ENCODE measurements at places on chromosomes 3 and 15. TPM values are rescaled to one million over a fixed set of nuclear protein-coding genes. Genes with fewer than 3 reads are reported as not detected.

Gene WDR48
- 91.5 TPM for total RNA-seq

Gene GATM
- 2.0 TPM for total RNA-seq

Gene HACL1
- total RNA-seq, result 37.3 TPM

Gene ZKSCAN7
- 6.5 TPM for total RNA-seq

Gene FETUB
- not detected for total RNA-seq

Gene LRRN1
- 1.6 TPM for total RNA-seq

Gene ARGFX
- not detected for total RNA-seq

Gene C3orf85
- total RNA-seq, result not detected

- H3K27ac ChIP-seq, result no peak overlapping the region
- DNase-seq, result peak; percentile 30
- peaks cover 12% of the 10 kb centered on the region for H3K36me3 ChIP-seq
- H3K4me3 ChIP-seq, result no peak overlapping the region
- no peaks in the 10 kb centered on the region for H3K4me1 ChIP-seq
- no peaks in the 10 kb centered on the region for H3K27me3 ChIP-seq
Measured at GRCh38 chr15:92158426-92158825, 235.3 kb upstream of the ST8SIA2 start.

- H3K36me3 ChIP-seq, result no peaks in the 10 kb centered on the region
- no peak overlapping the region for H3K4me3 ChIP-seq
Measured at GRCh38 chr3:186151077-186151971, 42.4 kb upstream of the ETV5 start.

DNA sequence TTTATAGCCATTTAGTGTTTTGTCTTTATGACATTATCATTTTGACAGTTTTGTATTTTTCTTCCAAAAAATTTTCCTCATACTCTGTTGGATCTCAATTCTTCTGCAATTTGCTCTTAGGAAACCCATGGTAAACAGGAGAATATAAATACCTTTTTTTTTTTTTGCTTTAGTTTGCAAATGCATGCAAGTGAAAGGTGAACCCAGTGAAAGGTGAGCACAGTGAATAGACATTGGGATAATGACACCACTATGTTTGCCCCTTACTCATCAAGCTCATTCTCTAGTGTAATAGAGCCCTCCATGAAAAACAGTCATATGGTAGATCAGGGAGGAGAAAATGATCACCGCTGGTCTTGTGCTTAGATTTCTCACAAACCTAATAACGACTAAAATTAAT, 59.0 kb upstream of the TRPC1 start:
- no peaks in the 10 kb centered on the region for H3K36me3 ChIP-seq
- no peaks in the 10 kb centered on the region for H3K4me1 ChIP-seq
- H3K4me3 ChIP-seq, result no peak overlapping the region
- H3K27ac ChIP-seq, result no peak overlapping the region
- DNase-seq, result no peak

DNA sequence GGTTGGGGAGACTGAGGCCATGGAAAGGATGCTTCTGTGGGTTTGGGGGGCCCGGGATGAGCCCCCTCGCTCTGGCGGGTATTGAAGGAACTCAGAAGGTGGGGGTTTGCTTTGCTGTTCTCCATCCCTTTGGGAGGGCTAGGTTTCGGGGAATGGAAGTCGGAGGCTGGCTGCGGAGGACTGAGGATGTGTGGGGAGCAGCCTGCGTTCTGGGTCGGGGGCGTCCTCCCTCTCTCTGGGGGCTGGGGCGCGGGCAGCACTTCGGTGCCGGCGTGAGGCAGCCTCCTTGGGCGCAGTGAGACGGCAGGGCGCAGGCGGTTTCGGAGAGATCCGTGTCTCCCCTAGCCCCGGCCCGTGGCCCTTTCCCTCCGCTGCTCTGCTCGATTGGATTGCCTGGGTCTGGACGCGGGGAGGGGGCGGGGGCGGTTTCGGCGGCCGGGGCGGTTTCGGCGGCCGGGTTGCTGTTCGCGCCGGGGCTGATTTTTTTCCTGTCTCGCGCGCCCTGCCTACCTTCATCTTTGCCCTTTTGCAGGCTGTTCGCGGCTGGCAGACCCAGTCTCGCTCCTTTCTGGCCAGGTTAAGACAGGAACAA, 1.4 kb downstream of the PTPRG start:
- no peaks in the 10 kb centered on the region for H3K36me3 ChIP-seq
- H3K4me1 ChIP-seq, result peaks cover 8% of the 10 kb centered on the region

DNA sequence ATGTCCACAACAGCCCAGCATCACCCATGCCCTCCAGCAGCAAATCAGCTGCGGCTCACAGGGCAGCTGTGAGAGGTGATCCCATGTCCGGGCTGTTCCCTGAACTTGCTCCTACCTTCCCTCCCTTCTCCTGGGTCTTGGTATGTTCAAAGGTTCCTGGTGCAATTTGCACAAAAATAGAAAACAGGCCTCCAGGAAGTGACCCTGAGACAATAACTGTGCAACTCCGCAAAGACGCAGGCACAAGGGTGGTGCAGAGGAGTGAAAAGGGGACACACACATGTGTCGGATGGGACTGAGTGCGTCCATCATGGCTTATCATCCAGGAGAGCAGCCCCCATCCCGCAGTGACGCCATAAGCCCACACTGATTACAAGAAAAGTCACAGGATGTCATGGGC, 16.3 kb downstream of the PLXND1 start:
- H3K36me3 ChIP-seq, result peaks cover 4% of the 10 kb centered on the region
- H3K27ac ChIP-seq, result no peak overlapping the region
- H3K4me1 ChIP-seq, result peaks cover 61% of the 10 kb centered on the region
- H3K4me3 ChIP-seq, result no peak overlapping the region

GRCh38 chr15:31442699-31443111, 116.1 kb downstream of the KLF13 start:
- no peak overlapping the region for H3K27ac ChIP-seq
- H3K4me1 ChIP-seq, result peaks cover 50% of the 10 kb centered on the region
- H3K4me3 ChIP-seq, result no peak overlapping the region
- H3K27me3 ChIP-seq, result no peaks in the 10 kb centered on the region

GRCh38 chr3:44198284-44199269, 43.1 kb upstream of the TOPAZ1 start:
- no peaks in the 10 kb centered on the region for H3K27me3 ChIP-seq
- no peak overlapping the region for H3K27ac ChIP-seq
- DNase-seq, result peak; percentile 31
- no peak overlapping the region for H3K4me3 ChIP-seq
- no peaks in the 10 kb centered on the region for H3K36me3 ChIP-seq

- no peak for DNase-seq
- H3K27me3 ChIP-seq, result no peaks in the 10 kb centered on the region
Measured at GRCh38 chr3:16101295-16102186, 72.9 kb upstream of the GALNT15 start.

GRCh38 chr3:177051411-177051810, 145.9 kb downstream of the TBL1XR1 start:
- no peaks in the 10 kb centered on the region for H3K27me3 ChIP-seq
- H3K4me3 ChIP-seq, result no peak overlapping the region
- H3K27ac ChIP-seq, result no peak overlapping the region
- H3K36me3 ChIP-seq, result peaks cover 40% of the 10 kb centered on the region

- DNase-seq, result no peak
- no peak overlapping the region for H3K27ac ChIP-seq
- H3K4me1 ChIP-seq, result no peaks in the 10 kb centered on the region
- no peak overlapping the region for H3K4me3 ChIP-seq
- H3K27me3 ChIP-seq, result no peaks in the 10 kb centered on the region
Measured at GRCh38 chr3:122589297-122589696, 11.8 kb downstream of the PARP15 start.

- no peaks in the 10 kb centered on the region for H3K27me3 ChIP-seq
- H3K27ac ChIP-seq, result no peak overlapping the region
- DNase-seq, result no peak
- H3K4me1 ChIP-seq, result no peaks in the 10 kb centered on the region
Measured at GRCh38 chr3:10775828-10776227, 40.2 kb upstream of the SLC6A11 start.

GRCh38 chr3:65170390-65171042, 482.7 kb upstream of the ADAMTS9 start:
- no peaks in the 10 kb centered on the region for H3K27me3 ChIP-seq
- no peak for DNase-seq
- no peak overlapping the region for H3K4me3 ChIP-seq
- H3K27ac ChIP-seq, result no peak overlapping the region

DNA sequence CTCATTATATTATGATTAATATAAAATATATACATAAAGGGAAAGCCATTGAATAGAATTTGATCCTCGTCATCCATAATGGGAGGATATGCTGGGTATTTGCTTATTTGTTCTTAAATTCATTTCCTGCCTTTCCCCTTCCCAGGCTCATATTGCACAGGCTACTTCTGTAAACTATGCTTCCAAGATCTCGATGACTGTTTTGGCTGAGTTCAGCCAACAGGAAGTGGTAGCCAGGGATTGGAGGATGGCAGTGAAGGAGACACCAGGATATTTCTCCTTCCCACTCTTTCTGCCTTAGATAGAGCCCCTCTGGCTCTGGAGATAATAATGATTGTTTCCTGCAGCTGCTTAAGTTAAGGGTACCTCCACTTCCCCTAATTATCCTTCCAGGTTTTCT, 44.3 kb upstream of the DYNC1LI1 start:
- H3K27ac ChIP-seq, result no peak overlapping the region
- H3K4me3 ChIP-seq, result no peak overlapping the region
- no peaks in the 10 kb centered on the region for H3K27me3 ChIP-seq
- H3K4me1 ChIP-seq, result no peaks in the 10 kb centered on the region

GRCh38 chr15:77854980-77855379, 222.3 kb upstream of the LINGO1 start:
- DNase-seq, result no peak
- H3K4me1 ChIP-seq, result no peaks in the 10 kb centered on the region
- H3K27me3 ChIP-seq, result no peaks in the 10 kb centered on the region
- no peak overlapping the region for H3K4me3 ChIP-seq
- H3K27ac ChIP-seq, result no peak overlapping the region

DNA sequence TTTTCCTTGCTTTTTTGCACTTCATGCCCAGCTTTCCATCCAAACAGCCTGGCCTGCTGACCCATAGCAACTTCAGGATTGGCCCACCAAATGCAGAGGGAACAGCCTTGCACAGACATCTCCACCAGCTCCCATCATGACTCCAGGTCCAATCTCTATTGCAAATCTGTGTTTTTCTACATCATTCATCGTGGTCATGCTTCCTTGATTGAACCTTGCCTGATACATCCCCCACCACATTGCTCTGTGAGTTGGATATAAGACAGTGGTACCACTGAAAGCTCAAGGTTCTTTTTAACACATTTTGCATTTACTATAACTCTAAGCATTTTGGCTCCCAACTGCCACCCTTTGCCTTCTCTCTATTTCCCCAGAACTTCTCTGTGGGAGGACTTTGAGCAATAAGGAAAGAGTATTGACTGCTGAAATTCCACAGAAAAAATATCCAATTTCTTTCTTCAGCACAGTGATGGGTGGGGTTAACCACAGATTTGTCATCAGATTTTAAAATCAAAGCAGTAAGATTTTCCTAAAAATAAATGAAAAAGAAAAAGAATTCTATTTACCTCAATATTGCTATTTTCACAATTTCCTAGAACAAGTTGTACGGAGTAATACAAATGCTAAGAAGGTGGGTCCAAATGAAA, 114.6 kb upstream of the GALNT15 start:
- no peaks in the 10 kb centered on the region for H3K36me3 ChIP-seq
- H3K4me1 ChIP-seq, result no peaks in the 10 kb centered on the region
- H3K27ac ChIP-seq, result no peak overlapping the region
- no peak for DNase-seq
- no peak overlapping the region for H3K4me3 ChIP-seq

DNA sequence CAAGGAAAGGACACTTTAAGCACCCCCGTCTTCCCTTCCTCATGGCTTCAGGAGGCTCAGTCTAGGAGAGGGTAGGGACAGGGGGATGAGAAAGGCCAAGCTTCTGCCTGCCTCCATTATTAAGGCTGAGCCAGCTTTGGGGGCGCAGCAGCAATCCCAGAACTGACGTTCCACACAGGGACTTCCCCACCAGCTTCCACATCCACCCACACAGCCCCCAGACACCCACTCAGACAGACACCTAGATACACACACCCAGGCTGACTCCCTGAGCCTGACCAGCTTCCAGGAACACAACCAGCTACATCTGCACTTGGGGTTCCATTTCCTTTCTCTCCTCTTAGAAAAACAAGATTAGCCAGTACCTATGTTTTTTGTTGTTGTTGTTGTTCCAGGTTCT, 4.7 kb downstream of the HCN4 start:
- H3K36me3 ChIP-seq, result no peaks in the 10 kb centered on the region
- H3K27me3 ChIP-seq, result peaks cover 13% of the 10 kb centered on the region
- no peak overlapping the region for H3K27ac ChIP-seq
- no peaks in the 10 kb centered on the region for H3K4me1 ChIP-seq
- H3K4me3 ChIP-seq, result no peak overlapping the region

DNA sequence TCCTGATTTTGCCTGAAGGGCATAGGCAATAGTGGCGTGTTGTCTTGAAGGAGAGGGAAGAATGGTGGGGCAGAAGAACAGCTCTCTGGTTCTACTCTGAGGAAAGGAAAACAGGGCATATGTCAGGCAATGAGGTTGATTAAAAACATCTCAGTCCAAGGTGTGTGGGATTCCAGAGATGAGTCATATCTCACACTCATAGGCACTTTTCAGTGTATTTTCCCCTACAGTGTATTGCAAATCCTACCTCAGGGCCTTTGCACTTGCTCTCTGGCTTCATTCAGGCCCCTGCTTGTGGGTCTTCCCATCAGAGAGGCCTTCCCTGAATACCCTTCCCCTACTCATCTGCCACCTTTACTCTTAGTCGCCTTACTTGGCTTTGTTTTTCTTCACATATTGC, 107.8 kb downstream of the SLCO3A1 start:
- H3K36me3 ChIP-seq, result no peaks in the 10 kb centered on the region
- no peak overlapping the region for H3K27ac ChIP-seq
- peaks cover 21% of the 10 kb centered on the region for H3K4me1 ChIP-seq
- no peak for DNase-seq

GRCh38 chr3:20846832-20847231, 660.8 kb upstream of the SGO1 start:
- no peaks in the 10 kb centered on the region for H3K4me1 ChIP-seq
- H3K27me3 ChIP-seq, result no peaks in the 10 kb centered on the region
- H3K27ac ChIP-seq, result no peak overlapping the region
- no peak for DNase-seq
- no peak overlapping the region for H3K4me3 ChIP-seq
- H3K36me3 ChIP-seq, result no peaks in the 10 kb centered on the region

GRCh38 chr3:11088831-11089230, 65.5 kb upstream of the HRH1 start:
- no peak overlapping the region for H3K27ac ChIP-seq
- no peaks in the 10 kb centered on the region for H3K4me1 ChIP-seq
- DNase-seq, result no peak
- H3K4me3 ChIP-seq, result no peak overlapping the region
- H3K36me3 ChIP-seq, result no peaks in the 10 kb centered on the region
